Psoas muscle (tissue), 8 donors: ENCODE measurements at places on chromosomes 16 and 17.

GRCh38 chr16:27867122-27868110, 196.1 kb downstream of the GSG1L start:
- H3K4me1 ChIP-seq = no peaks in the 10 kb centered on the region
- H3K27ac ChIP-seq = no peak overlapping the region
- no peaks in the 10 kb centered on the region for H3K27me3 ChIP-seq
- H3K36me3 ChIP-seq = no peaks in the 10 kb centered on the region
- peak; percentile 54 for DNase-seq
- H3K4me3 ChIP-seq = no peak overlapping the region

DNA sequence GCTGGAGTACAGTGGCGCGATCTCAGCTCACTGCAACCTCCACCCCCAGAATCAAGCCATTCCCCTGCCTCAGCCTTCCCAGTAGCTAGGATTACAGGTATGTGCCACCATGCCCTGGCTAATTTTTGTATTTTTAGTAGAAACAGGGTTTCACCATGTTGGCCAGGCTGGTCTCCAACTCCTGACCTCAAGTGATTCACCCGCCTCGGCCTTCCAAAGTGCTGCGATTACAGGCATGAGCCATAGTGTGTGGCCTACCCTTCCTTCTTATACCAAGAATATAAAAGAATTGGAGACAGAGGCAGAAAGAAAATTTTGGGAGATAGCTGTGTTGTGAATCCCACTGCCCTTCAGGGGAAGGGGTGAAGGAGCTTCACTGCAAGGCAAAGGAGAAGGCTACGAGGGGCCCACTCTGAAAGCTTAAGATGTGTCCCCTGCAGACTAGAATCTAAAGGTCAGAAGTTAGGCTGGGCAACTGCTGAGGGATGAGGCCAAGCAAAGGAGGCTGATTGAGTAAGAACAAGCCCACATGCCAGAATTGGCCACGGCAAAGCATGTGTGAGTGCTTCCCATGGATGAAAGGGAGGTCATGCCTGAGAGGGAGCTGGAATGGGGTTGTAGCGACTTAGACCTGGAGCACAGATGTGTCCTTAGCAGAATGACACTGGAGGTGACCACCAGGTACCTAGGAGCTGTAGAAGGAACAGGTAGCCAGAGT, 8.4 kb upstream of the CRYBA1 start:
- no peak overlapping the region for H3K4me3 ChIP-seq
- no peak for DNase-seq
- no peaks in the 10 kb centered on the region for H3K27me3 ChIP-seq
- no peaks in the 10 kb centered on the region for H3K36me3 ChIP-seq
- H3K27ac ChIP-seq = no peak overlapping the region
- peaks cover 7% of the 10 kb centered on the region for H3K4me1 ChIP-seq

- H3K4me1 ChIP-seq = peaks cover 34% of the 10 kb centered on the region
- H3K27me3 ChIP-seq = no peaks in the 10 kb centered on the region
- no peak for DNase-seq
- no peak overlapping the region for H3K4me3 ChIP-seq
- no peaks in the 10 kb centered on the region for H3K36me3 ChIP-seq
Measured at GRCh38 chr17:78895322-78895721, 7.7 kb downstream of the CEP295NL start.

- DNase-seq = no peak
- no peaks in the 10 kb centered on the region for H3K27me3 ChIP-seq
- H3K36me3 ChIP-seq = no peaks in the 10 kb centered on the region
- H3K27ac ChIP-seq = no peak overlapping the region
- H3K4me1 ChIP-seq = peaks cover 58% of the 10 kb centered on the region
Measured at GRCh38 chr16:50204453-50205108, 51.5 kb downstream of the TENT4B start.

- H3K36me3 ChIP-seq = no peaks in the 10 kb centered on the region
- H3K27me3 ChIP-seq = no peaks in the 10 kb centered on the region
- H3K27ac ChIP-seq = no peak overlapping the region
- H3K4me1 ChIP-seq = no peaks in the 10 kb centered on the region
- DNase-seq = peak; percentile 66
- H3K4me3 ChIP-seq = no peak overlapping the region
Measured at GRCh38 chr17:8991514-8992285, 26.2 kb upstream of the PIK3R5 start.

GRCh38 chr16:57709663-57710062, 15.1 kb downstream of the DRC7 start:
- no peaks in the 10 kb centered on the region for H3K36me3 ChIP-seq
- no peak overlapping the region for H3K27ac ChIP-seq
- H3K4me1 ChIP-seq = no peaks in the 10 kb centered on the region
- H3K4me3 ChIP-seq = no peak overlapping the region

DNA sequence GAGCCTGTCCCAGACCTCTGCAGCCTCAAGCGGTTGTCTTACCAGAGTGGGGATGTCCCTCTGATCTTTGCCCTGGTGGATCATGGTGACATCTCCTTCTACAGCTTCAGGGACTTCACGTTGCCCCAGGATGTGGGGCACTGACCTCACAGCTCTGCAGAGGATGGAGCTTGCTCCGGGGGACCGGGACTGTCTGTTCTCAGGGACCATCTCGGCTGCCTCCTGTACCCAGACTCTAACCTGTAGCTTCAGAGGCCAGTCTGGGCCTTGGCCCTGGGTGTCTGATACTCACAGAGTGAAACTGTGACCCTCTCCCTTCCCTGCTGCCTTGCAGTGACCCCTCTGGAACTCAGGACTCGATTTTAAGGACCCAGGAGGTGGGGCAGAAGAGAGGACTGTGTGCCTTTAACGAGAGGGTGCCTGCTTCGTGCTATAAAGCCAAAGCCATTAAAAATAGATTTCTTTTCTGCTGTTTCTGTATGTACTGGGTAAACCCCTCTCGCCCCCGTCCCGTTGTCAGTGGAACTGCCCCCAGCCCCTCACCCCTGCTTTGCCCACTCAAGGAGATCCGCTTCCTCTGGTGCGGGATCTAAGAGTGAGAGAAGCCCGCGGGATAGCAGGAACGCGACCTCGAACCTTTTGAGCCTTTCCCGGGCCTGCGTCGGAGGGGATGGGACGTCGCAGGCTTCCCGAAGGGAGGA, 1.1 kb upstream of the LLGL2 start:
- H3K27ac ChIP-seq = no peak overlapping the region
- H3K4me1 ChIP-seq = peaks cover 10% of the 10 kb centered on the region
- DNase-seq = no peak
- peaks cover 12% of the 10 kb centered on the region for H3K27me3 ChIP-seq
